ENCODE measurements at places on chromosomes 3 and 15.
A peak's percentile ranks its signal among the peaks of the same experiment; 100 is the strongest.

GRCh38 chr15:34102175-34102925, 467 bp downstream of the PGBD4 start:
- DNase-seq = no peak

- DNase-seq = peak; percentile 72
These were observed 960 bp downstream of the MFN1 start for GRCh38 chr3:179348325-179349013.

- DNase-seq = no peak
These were observed 147.8 kb downstream of the SHOX2 start for GRCh38 chr3:157958457-157958856.

GRCh38 chr3:45776611-45777010, 19.7 kb downstream of the SLC6A20 start:
- DNase-seq = no peak

DNA sequence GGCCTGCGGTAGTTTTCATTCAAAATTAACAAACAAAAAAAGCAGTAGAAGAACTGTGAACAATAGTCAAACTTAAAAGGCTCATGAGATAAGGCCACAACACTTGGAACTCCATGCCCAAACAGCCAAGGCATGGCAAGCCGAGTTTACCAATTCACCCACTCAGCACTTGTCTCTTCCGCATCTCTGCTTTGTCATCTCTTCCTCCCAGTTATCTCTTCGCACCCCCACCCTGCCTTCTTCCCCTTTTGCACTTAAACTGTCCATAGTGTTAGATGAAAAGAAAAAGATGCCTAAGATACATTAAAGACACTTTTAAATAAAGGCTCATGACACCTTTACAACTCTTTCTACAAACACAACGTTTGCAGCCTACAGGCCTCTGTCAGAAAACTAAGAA, 11.1 kb downstream of the TLE3 start:
- DNase-seq = no peak

GRCh38 chr15:77500989-77501388, 80.3 kb downstream of the HMG20A start:
- DNase-seq = no peak

GRCh38 chr15:52337198-52337853, 41.7 kb upstream of the MYO5C start:
- no peak for DNase-seq

GRCh38 chr15:100931143-100931890, 12.2 kb downstream of the LRRK1 start:
- peak; percentile 42 for DNase-seq

GRCh38 chr3:42488687-42489086, 13.8 kb upstream of the VIPR1 start:
- no peak for DNase-seq

- no peak for DNase-seq
These were observed 20.7 kb downstream of the IGSF11 start for GRCh38 chr3:119013951-119014350.

GRCh38 chr3:13110678-13111116, 37.5 kb upstream of the IQSEC1 start:
- peak; percentile 79 for DNase-seq

- DNase-seq = no peak
These were observed 33.0 kb upstream of the BCL2A1 start for GRCh38 chr15:80003934-80004472.

DNA sequence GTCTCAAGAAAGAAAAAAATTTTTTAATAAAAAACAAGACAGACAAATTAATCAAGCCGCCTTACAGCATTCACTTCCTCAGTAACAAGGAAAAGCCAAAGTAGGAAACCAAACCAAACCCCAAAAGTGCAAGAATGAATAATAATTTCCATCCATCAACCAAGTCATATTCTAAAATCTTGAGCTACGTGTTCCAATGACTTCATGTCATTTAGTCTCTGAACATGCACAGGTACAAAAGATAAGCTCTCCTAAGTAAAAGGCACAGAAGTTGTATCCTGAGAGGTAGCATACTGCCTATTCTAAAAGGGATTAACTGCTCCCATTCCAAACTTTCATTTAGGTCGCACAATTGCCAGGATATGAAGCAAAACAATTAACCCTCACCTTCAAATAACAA, 29.7 kb downstream of the SLC4A7 start:
- no peak for DNase-seq

GRCh38 chr15:57144448-57144847, 226.0 kb downstream of the TCF12 start:
- no peak for DNase-seq

DNA sequence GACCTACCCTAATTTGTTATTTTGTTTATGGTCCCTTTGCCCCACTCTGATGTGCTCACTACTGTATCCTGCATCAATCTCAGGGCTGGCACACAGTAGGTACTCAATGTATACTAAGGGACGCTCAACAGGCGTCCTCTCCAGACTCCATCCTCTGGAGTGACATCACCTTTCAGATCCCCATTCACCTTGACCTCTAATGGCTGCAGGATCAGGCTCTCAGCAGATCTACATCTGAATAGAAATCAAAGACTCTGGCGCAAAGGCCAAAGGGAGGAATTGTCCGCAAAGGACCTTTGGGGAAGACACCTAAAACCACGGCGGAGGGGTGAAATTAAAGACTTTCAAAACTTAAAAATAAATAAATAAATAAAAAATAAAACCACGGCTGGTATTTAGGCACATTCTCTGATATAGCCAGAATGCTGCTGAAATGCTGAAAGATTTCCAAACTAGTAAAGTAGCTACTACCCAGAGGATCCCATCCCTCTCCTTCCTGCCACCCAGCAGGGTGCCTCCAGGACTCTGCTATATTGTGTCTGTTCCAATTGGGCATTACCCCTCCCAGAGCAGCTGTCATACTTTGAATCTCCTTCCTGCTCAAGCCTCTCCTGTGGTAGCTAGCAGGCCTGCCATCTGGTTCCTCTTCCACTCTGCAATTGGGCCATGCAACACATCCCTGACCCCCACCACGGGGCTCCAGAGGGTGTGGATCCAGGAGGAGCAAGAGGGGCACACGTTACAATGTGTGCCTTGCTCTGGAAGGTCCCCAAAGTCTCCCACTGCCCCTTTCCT, 6.1 kb downstream of the SHF start:
- DNase-seq = no peak

- DNase-seq = no peak
These were observed 227.7 kb downstream of the TLE3 start for GRCh38 chr15:69869881-69870505.

DNA sequence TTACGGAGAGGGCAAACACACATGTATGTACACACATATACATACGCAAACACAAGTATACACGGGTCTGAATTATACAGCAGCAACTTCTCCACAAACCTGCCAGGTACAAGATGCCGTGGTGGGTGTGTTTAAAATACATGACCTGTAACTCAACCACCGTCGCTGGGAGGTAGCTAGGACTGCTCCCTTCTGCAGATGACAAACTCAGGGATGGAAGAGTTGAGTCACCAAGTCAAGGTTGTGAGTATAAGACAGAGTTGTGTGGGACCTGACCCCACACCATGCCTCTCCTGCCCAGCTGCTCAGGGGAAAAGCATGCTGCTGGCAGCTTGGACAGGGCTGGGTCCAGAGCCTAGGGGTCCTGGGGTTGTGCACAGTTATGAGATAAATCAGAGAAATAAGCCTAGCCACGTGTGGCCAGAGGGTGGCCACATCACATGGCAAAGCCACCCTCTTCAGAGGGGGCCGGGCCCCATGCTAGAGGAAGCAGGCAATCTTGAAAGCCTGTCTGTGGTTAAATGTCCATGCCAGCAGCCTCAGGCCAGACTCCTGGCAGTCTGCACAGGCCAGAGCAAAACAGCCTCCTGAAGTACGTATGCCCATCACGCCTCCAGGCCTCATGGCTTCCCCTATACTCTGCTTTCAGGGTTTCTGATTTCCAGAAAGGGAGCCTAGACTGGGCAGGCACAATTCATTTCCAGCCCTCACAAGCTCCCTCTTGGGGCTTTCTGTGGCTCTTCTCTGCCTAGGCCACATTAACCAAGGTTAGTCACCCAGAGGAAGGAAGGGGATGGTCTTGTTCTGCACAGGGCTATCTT, 107.7 kb upstream of the RPL32 start:
- peak; percentile 57 for DNase-seq

DNA sequence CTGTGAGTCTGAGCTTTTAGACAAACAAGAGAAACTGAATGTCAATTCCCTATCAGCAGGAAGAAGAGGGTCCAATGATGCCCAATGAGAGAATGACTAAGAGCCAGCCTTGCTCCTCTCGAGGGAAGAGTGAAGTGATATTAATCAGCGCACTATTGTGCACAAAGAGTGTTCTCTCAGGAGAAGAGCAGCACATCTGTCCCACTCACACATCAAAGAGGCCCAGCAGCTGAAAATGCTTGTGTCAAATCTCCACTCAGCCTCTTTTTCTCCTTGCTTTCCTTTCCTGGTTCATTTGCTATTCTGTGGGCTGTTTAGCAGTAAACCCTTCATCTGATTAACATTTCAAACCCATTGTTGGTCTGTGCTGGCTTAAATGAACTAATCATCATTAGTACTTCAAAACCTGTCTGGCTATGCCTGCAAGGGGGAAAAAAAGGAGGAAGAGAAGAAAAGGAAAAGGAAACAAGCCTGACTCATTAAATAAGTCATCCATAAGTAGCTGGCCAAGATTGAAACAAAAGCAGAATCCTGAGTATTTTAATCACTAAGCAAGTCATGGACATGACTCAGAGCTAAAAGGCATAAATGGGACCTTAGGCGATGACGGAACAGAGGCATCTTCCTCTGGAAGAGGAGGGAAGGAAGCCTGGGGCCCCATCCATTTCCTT, 912.7 kb downstream of the TUSC7 start:
- no peak for DNase-seq

DNA sequence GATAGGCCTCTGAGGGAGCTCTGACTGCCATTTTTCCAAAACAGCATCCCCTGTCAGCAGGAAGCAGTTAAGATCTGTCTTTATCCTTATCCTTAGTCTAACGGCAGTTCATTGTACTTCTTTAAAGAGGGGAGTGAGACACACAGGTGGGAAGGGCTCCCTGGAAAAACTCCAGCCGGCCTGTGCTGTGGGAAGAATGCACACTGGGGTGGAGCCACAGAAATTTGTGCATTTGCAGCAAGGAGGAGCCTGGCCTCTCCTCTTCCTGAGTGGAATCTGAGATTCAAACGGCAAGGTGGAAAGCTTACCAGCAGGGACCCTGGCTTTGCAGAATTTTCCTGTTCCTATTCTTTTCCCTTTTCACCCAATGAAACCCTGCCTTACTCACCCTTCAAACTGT, 1209.4 kb downstream of the ROBO2 start:
- no peak for DNase-seq

- DNase-seq = no peak
These were observed 10.2 kb upstream of the HTR3C start for GRCh38 chr3:184042617-184043016.

DNA sequence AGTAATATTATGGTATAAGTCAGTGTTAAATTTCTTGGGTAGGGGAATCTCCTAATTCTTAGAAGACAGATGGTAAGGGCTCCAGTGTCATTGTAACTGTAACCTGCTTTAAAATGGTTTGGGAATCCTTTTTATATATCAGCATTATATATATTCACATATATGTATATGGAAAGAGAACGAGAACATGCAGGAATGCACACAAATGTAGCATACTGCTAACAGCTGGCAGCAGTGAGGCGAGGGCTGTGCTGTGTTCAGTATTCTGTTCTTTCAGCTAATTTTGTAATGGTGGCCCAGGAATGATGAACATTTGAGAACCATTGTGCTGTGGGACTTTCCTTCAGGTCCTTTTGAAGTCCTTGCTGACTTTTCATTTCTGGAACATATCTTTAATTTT, 60.8 kb downstream of the EEFSEC start:
- DNase-seq = no peak

DNA sequence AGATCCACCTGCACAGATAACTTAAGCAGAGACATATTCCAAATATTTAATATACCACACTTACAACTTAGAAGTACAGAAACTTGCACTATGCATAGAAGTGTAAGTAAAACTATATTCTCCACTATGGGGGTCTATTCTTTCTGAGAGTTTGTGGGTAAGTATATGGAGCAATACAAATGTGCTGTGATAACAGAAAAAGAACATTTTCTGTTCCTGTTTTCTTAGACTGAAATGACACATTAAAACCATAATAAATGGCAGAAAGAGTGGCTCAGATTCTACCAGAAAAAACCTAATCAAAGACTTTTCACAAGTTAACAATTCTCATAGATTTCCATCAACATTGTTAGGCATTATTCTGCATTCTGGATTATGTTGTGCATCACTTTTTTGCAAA, 96.6 kb upstream of the WNT7A start:
- no peak for DNase-seq

DNA sequence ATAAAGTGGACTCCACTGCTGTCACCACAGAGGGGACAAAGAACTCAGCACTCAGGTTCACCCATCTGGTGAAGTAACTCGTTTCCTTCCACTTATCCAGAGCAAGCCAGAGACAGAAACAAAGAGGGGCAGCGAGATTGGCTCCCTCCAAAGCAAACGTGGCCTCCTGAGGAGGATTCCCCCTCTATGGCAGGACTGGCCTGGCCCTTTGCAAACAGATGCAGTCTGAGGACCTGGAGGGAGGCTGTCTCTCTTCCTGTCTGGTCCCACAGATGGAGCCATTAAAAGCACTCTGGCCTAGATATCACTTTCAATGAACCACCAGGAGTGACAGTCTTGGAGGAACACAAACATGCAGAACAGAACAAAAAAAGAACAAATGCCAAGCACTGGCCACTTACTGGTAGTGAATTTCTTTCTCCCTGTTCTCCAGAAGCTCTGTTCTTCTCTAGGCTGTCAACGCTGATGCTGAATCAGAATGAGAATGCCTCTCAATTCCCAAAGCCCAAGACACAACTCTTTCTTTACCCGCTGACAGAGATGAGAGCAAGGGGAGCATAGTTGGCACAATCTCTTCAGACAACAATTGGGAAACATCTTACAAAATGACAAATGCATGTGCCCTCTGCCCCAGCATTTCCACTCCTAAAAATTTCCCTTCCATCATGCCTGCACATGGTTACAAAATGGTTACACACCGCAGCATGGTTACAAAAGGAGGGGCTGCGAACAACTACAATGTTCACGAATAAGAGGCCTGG, 14.3 kb downstream of the KLHL25 start:
- DNase-seq = no peak

- no peak for DNase-seq
These were observed 589.3 kb upstream of the KCNMB2 start for GRCh38 chr3:177946936-177947335.

DNA sequence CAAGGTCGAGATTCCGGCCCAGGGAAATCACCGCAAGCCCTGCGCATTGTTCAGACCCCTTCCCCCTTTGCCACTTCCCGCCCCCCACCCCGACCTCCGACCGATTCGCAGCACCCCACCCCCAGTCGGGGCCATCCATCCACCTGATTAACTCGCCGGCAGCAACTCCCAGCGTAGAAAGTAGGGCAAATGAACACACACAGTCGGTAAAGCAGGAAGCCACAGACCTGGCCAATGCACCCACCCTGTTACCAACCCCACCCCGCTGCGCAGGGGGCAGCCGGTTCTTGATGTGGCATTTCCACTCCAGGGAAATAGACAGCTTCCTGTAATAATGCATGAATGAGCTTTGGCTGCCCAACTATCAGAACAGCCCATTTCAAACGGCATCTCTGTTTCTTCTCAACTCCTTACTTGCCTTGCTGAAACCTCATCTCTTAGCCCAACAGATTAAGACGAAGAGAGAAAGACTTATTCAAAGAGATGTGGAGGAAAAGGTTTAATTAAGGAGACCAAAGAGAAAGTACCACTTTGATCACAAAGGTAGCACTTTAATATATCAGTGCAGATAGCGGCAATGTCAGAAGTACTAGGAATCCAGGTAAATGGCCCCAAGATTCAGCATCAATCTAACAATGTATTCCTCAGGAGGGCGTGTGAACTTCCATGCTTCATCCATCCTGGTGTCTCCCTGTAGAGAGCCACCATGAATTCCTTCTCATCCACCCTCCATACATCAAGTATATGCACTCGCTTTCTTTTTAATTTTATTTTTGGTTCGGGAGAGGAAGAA, 1.9 kb downstream of the TNIK start:
- no peak for DNase-seq
